HCT116 (cell line): ENCODE measurements at places on chromosomes 16 and 17. TPM values are rescaled to one million over a fixed set of nuclear protein-coding genes. Genes with fewer than 3 reads are reported as not detected.
A peak's percentile ranks its signal among the peaks of the same experiment; 100 is the strongest.

DNA sequence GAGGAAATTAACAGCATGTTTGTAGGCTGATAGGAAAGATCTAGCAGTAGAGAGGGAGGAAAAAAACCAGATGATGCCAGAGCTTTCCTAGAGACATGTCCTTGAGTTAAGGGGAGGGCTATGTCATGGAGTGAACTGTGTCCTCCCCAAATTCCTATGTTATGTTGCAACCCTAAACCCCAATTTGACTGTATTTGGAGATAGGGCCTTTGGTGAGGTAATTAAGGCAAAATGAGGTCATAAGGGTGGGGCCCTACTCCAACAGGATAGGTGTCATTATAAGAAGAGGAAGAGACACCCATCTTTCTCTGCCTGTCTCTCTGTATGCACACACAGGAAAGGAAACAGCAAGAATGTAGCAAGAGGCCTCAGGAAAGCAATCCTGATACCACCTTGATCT, 195.3 kb upstream of the AXIN2 start:
- DNase-seq = no peak

HOXB2 gene
- 2.0 TPM for total RNA-seq

GRCh38 chr16:24980077-24980793, 34.9 kb downstream of the ARHGAP17 start:
- DNase-seq = no peak

SRSF1 gene
- total RNA-seq = 434 TPM

PVALEF gene
- not detected for total RNA-seq

TNFSF13 gene
- total RNA-seq = 0.71 TPM

DNA sequence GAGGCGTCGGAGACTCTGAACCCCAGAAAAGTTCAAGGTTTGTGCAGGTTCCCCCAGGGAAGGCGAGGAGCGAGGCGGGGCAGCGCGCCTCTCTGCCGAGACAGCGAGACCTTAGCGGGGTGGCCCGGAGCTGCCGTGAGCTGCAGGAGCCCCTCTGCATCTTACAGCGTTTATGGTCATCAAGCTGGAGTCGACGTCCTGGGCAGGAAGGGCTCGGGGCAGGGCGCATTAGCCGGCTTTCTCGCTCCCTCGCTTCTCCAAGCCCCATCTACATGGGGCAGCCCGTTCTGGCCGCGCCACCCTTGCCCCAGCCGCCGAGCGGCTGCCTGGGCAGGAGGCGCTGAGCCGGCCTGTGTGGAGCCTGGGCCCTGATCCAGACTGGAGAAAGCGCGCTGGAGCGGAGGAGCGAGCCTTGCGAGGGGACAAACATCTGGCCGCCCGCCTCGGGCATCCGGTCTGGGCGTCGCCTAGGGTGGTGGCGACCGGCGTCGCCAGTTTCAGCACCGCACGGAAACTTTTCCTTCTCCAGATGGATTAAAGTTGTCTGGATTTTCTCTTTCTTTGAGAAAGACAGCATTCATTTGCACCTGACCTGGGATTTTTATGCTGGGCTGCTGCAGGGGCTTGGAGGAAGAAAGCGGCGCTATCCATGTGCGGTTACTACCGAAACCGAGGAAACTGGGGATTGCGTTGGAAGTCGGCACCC, 750 bp downstream of the TMEM132E start:
- no peak for DNase-seq

DNA sequence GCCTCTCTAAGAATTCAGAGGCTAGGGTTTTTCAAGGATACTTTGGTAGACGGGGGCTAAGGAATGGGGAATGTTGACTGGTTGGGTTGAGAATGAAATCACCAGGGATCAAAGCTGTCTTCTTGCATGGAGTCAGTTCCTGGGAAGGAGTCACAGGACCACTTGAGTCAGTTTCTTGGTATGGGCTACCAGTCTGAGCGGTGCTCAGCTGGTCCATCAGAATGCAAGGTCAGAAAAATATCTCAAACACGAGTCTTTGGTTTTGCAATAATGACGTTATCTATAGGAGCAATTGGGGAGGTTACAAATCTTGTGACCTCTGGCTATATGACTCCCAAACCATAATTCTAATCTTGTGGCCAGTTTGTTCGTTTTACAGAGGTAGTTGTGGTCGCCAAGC, 18.4 kb downstream of the CHD9NB start:
- no peak for DNase-seq

DNA sequence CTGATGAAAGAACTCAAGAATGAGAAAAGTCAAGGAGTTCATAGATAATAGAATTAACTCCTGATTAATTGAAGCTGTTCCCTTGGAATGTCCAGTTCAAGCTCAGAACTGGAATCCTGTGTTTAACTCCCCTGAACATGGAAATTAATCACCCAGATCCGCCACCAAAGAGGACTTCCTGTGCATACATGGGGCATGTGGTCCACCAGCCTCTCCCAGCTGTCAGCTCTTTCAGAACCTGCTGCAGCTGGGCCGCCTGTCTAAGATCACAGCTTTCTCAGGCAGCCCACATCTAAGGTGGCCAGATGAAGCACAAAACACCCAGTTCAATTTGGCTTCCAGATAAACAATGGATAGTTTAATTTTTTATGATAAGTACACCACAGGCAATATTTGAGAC, 203.7 kb upstream of the COX10 start:
- no peak for DNase-seq

- DNase-seq = no peak
Observed at GRCh38 chr17:70195091-70195490, 25.8 kb downstream of the KCNJ2 start.

DNA sequence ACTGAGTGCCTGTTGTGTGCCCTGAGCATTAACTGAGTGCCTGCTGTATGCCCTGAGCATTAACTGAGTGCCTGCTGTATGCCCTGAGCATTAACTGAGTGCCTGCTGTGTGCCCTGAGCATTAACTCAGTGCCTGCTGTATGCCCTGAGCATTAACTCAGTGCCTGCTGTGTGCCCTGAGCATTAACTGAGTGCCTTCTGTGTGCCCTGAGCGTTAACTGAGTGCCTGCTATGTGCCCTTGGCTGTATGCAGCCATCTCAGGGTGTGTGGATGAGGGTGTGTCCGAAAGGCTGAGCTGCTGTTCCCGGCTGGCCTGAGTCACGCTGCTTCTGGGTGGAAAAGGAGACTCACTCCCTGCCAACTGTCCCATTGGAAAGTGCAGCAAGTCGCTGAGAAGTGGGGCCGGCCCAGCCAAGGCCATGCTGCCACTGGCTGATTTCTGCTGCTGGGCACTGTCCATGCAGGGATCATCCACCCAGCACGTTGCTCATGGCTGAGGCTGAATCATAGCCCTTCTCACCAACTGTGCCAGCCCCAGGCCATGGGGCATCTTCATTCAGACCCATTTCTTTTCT, 113.8 kb downstream of the OR1D5 start:
- peak; percentile 75 for DNase-seq
